ENCODE measurements at places on chromosomes 7 and 10.
A peak's percentile ranks its signal among the peaks of the same experiment; 100 is the strongest.

- no peak overlapping the region for H3K4me3 ChIP-seq
- no peaks in the 10 kb centered on the region for H3K36me3 ChIP-seq
- H3K27me3 ChIP-seq = no peaks in the 10 kb centered on the region
- DNase-seq = no peak
- H3K4me1 ChIP-seq = peaks cover 2% of the 10 kb centered on the region
- no peak overlapping the region for H3K27ac ChIP-seq
Observed at GRCh38 chr7:20270371-20270770, 53.2 kb upstream of the MACC1 start.

- peak overlapping the region; percentile 26 for H3K4me3 ChIP-seq
- H3K27ac ChIP-seq = peak overlapping the region; percentile 62
- peaks cover 6% of the 10 kb centered on the region for H3K4me1 ChIP-seq
Observed at GRCh38 chr10:45495438-45496152, 121.6 kb downstream of the ALOX5 start.

- H3K4me3 ChIP-seq = peak overlapping the region; percentile 97
- DNase-seq = no peak
- peak overlapping the region; percentile 90 for H3K27ac ChIP-seq
Observed at GRCh38 chr10:119208553-119208940, 1.2 kb downstream of the GRK5 start.

- peaks cover 9% of the 10 kb centered on the region for H3K4me1 ChIP-seq
- DNase-seq = no peak
- no peak overlapping the region for H3K4me3 ChIP-seq
- H3K27ac ChIP-seq = no peak overlapping the region
Observed at GRCh38 chr10:30383356-30383755, 34.3 kb upstream of the MTPAP start.

GRCh38 chr7:158569858-158570323 is 17.7 kb downstream of the PTPRN2 start:
- peaks cover 35% of the 10 kb centered on the region for H3K27me3 ChIP-seq
- H3K36me3 ChIP-seq = no peaks in the 10 kb centered on the region
- no peak overlapping the region for H3K4me3 ChIP-seq
- no peak overlapping the region for H3K27ac ChIP-seq
- H3K4me1 ChIP-seq = no peaks in the 10 kb centered on the region

- H3K4me1 ChIP-seq = no peaks in the 10 kb centered on the region
- H3K4me3 ChIP-seq = no peak overlapping the region
- H3K27ac ChIP-seq = no peak overlapping the region
- no peak for DNase-seq
- H3K27me3 ChIP-seq = no peaks in the 10 kb centered on the region
Observed at GRCh38 chr7:153130052-153130451, 370.5 kb downstream of the ACTR3B start.

Measured in activated naive CD8-positive, alpha-beta T cell treated with anti-CD3 and anti-CD28 coated beads, Interleukin-2, amount 10 ng/mL, durations not matched to agents 7 days and 5 days (primary cell).